Activated T-helper 2 cell treated with anti-CD3 and anti-CD28 coated beads, Interferon-gamma antibody, Interleukin-2, Interleukin-4, amounts not matched to agents 10 μg/mL and 5 μg/mL and 100 μg/mL, durations not matched to agents 14 hours and 24 hours and 36 hours (primary cell): ENCODE measurements at places on chromosomes 7 and 10. TPM values are rescaled to one million over a fixed set of nuclear protein-coding genes. Genes with fewer than 3 reads are reported as not detected.

DNA sequence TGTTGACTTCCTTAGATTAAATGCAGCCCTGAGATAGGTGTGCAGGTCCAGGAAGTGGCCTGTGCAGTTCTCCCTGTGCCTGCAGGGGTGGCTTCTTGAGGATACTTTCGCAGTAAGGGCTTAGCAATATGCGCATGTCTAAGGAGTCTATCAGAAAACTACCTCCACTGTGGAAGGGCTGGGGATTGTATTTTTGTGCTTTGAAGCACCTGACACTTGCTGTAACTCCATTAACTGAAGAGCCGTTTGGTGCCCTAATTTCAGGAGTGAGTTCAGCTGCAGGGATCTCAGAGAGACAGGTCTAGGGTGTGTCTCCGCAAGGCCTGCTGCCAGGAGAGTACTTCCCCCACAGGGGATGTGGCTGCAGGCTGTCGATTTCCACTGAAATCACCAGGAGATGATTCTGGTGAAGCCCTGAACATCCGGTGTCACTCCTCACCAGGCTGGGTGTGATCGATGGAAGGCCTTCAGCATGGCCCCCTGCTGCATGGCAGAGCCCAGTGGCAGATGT is 35.5 kb downstream of the IKZF1 start:
- H3K4me3 ChIP-seq: peak overlapping the region; percentile 56
- peaks cover 74% of the 10 kb centered on the region for H3K36me3 ChIP-seq
- DNase-seq: peak; percentile 60
- no peaks in the 10 kb centered on the region for H3K27me3 ChIP-seq

OSBPL3 gene
- total RNA-seq: 74.2 and 76.2 TPM in 2 replicates

GRCh38 chr7:51350546-51350896 is 33.9 kb upstream of the COBL start:
- no peak overlapping the region for H3K27ac ChIP-seq
- no peak overlapping the region for H3K4me3 ChIP-seq
- H3K36me3 ChIP-seq: no peaks in the 10 kb centered on the region
- H3K27me3 ChIP-seq: no peaks in the 10 kb centered on the region
- no peaks in the 10 kb centered on the region for H3K4me1 ChIP-seq

SEMA3E gene
- not detected in 2 replicates for total RNA-seq

DNA sequence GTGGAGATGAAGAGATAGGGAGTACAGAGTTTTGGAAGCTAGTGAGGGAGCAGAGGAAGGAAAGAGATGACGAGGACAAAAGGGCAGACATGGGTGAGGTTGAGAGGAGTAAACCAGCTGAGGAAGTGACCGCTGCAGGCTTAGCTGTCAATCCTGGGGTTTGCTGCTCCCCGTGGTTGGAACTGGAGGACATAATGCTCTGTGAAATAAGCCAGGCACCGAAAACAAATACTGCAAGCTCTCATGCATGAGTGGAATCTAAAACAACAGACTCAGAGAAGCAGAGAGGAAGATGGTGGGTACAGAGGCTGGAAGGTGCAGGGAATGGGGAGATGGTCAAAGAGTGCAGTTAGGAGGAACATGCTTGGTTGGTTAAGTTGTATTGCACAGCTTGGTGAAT is 482.2 kb upstream of the C7orf33 start:
- no peak overlapping the region for H3K27ac ChIP-seq
- H3K36me3 ChIP-seq: no peaks in the 10 kb centered on the region

GSTO2 gene
- 0.57 and 1.4 TPM in 2 replicates for total RNA-seq

LEP gene
- total RNA-seq: not detected in 2 replicates

- H3K27me3 ChIP-seq: no peaks in the 10 kb centered on the region
- DNase-seq: no peak
- H3K4me1 ChIP-seq: no peaks in the 10 kb centered on the region
- H3K4me3 ChIP-seq: no peak overlapping the region
- H3K27ac ChIP-seq: no peak overlapping the region
Observed at GRCh38 chr10:80966326-80966986, 428.8 kb downstream of the SH2D4B start.

DNA sequence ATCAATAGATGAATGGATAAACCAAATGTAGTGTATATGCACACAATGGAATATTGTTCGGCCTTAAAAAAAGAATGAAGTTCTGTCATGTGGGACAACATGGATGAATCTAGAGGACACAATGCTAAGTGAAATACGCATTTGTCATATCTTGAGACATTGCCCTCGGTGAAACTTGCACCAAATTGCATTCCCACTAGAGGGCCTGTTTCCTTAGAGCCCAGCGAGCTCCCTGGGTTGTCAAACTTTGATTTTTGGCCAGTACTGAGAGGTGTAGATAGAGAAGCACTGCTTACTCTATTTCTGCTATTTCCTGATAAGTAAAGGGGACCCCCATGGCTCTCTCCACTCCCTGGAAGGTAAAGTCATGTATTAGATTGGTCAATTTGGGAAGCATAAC is 157.1 kb downstream of the GPAM start:
- no peaks in the 10 kb centered on the region for H3K36me3 ChIP-seq
- DNase-seq: no peak
- no peaks in the 10 kb centered on the region for H3K4me1 ChIP-seq
- no peaks in the 10 kb centered on the region for H3K27me3 ChIP-seq
- no peak overlapping the region for H3K4me3 ChIP-seq
- no peak overlapping the region for H3K27ac ChIP-seq

GRCh38 chr10:58741673-58742072 is 229.0 kb downstream of the BICC1 start:
- H3K27ac ChIP-seq: no peak overlapping the region
- no peak overlapping the region for H3K4me3 ChIP-seq
- DNase-seq: no peak
- no peaks in the 10 kb centered on the region for H3K36me3 ChIP-seq
- no peaks in the 10 kb centered on the region for H3K27me3 ChIP-seq

CREB5 gene
- total RNA-seq: not detected in 2 replicates

- no peak overlapping the region for H3K27ac ChIP-seq
- H3K36me3 ChIP-seq: no peaks in the 10 kb centered on the region
- no peak overlapping the region for H3K4me3 ChIP-seq
- no peaks in the 10 kb centered on the region for H3K4me1 ChIP-seq
Observed at GRCh38 chr10:55897490-55897921, 463.6 kb downstream of the ZWINT start.

DNA sequence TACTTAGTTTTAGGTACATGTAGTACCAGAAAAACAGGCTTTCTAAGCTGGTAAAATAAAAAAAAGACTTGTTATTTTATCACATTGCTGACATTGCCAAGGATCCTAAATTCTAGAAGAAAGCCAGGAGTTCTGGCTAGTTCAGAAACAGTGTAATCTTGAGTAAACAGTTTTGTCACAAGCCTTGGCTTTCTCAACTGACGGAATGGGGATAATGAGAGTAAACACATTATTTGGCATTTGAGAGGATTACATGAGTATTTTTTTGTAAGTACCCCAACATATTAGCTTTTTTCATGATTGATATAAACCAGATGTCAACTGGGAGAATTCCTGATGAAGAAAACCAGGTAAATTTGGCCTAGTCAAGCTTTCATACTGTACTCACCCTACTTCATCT is 269.8 kb downstream of the SORCS1 start:
- no peaks in the 10 kb centered on the region for H3K27me3 ChIP-seq
- H3K27ac ChIP-seq: no peak overlapping the region
- no peaks in the 10 kb centered on the region for H3K4me1 ChIP-seq
- H3K36me3 ChIP-seq: no peaks in the 10 kb centered on the region

GRCh38 chr7:22665923-22666322 is 61.1 kb upstream of the IL6 start:
- H3K4me3 ChIP-seq: no peak overlapping the region
- DNase-seq: no peak
- H3K4me1 ChIP-seq: peaks cover 66% of the 10 kb centered on the region
- peak overlapping the region; percentile 26 for H3K27ac ChIP-seq

DNA sequence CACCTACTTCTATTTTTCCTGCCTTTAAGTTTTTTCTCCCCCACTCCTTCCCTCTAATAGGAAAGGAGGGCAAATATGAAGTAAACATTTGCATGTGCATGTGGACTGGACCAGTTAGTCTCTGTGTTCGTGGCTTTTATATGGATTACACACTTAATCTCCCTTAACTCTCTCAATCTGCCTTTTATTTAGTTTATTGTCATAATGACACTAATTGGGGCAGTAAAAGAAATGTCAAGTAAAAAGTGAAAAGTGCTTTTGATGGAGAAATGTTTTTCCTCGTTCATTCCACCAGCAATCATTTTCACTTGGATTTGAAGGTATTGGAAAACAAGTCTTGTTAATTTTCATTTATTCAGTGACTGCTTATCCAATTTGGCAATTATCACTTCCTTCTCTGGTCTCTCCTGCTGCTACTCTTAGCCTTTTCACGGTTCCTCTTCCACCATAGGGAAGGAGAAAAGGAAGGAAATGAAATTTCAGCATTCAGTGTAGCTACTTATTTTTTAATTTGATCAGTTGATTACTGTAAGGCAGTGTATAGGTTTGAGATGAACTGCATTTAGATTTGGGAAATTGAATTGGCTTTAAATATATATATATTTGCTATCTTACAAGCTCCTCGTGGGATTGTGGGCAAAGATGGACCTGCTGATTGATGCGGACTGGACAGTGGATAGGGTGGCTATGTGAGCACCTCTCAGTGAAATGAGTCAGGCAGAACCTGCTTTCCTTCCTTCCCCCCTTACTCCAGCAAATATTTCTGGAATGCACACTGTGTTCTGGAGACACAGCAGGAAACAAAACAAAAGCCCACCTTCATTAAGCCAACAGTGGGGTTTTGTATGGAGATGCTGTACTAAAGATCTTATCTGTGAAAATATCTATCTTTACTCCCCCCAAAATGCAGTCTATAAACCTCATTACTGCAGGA is 77.5 kb downstream of the LRRC4 start:
- no peaks in the 10 kb centered on the region for H3K27me3 ChIP-seq
- no peak for DNase-seq
- peaks cover 19% of the 10 kb centered on the region for H3K36me3 ChIP-seq
- no peak overlapping the region for H3K27ac ChIP-seq
- H3K4me1 ChIP-seq: peaks cover 2% of the 10 kb centered on the region
